ENCODE measurements at places on chromosomes 4 and X.

DNA sequence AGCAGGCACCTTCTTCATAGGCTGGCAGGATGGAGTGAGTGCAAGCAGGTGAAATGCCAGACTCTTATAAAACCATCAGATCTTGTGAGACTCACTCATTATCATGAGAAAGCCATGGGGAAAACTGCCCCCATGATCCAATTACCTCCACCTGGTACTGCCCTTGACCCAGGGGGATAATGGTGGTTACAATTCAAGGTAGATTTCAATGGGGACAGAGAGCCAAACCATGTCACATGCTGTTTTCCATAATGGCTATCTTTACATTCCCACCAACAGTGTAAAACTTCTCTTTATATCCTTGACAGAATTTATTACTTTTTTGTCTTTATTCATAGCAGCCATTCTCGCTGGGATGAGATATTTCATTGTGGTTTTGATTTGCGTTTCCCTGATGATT is 663.0 kb upstream of the AGA start:
- no peak for DNase-seq

GRCh38 chrX:107551546-107551945 is 76.8 kb upstream of the PRPS1 start:
- no peak for DNase-seq

- no peak for DNase-seq
These were observed 517.4 kb downstream of the RPA4 start for GRCh38 chrX:97401154-97401553.

DNA sequence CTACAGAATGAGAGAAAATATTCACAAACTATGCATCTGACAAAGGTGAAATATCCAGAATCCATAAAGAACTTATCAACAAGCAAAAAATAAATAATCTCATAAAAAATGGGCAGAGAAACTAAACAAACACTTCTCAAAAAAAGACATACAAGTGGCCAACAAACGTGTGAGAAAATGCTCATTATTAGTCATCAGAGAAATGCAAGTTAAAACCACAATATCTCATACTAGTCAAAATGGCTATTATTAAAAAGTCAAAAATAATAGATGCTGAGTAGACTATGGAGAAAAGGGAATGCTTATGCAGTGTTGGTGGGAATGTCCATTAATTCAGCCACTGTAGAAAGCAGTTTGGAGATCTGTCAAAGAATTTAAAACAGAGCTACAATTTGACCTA is 533.3 kb downstream of the TMA16 start:
- no peak for DNase-seq

DNA sequence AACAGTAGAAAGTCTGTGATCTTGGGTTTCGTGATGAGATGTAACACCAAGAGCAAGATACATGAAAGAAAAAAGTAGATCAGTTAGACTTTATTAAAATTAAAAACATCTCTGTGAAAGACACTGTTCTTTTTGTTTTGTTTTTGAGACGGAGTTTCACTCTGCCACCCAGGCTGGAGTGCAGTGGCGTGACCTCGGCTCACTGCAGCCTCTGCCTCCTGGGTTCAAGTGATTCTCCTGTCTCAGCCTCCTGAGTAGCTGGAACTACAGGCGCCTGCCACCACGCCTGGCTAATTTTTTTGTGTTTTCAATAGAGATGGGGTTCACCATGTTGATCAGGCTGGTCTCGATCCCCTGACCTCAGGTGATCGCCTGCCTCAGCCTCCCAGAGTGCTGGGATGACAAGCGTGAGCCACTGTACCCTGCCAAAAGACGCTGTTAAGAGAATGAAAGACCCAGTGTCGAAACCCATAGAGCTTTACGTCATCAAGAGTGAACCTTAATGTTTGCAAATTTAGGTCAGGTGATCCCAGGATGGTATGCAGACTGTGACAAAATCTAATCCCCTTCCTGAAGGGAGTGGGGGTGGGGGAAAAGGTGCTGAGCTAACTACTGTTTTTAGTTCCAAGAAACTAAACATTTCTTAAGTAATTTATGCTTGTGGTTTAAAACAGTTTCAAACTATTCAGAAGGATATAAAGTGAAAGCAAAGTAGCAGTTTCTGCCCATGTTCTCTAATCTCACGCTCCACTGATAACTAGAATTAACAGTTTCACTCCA is 8.0 kb downstream of the OFD1 start:
- DNase-seq: no peak

- no peak for DNase-seq
These were observed 14.3 kb downstream of the TMEM33 start for GRCh38 chr4:41949531-41949930.

GRCh38 chr4:26870576-26871262 is 10.1 kb downstream of the STIM2 start:
- DNase-seq: no peak

GRCh38 chr4:47617607-47618006 is 132.5 kb downstream of the ATP10D start:
- no peak for DNase-seq

- DNase-seq: no peak
These were observed 52.7 kb downstream of the AMER1 start for GRCh38 chrX:64152857-64153256.

- DNase-seq: no peak
These were observed 35.3 kb upstream of the HGFAC start for GRCh38 chr4:3406431-3406830.

- DNase-seq: no peak
These were observed 168.7 kb downstream of the PRDM5 start for GRCh38 chr4:120753854-120754253.

- no peak for DNase-seq
These were observed 55.8 kb upstream of the SHOX start for GRCh38 chrX:574830-575229.

GRCh38 chr4:160251522-160252170 is 1148.8 kb downstream of the RAPGEF2 start:
- no peak for DNase-seq
